ENCODE measurements at places on chromosomes 3 and 15.

DNA sequence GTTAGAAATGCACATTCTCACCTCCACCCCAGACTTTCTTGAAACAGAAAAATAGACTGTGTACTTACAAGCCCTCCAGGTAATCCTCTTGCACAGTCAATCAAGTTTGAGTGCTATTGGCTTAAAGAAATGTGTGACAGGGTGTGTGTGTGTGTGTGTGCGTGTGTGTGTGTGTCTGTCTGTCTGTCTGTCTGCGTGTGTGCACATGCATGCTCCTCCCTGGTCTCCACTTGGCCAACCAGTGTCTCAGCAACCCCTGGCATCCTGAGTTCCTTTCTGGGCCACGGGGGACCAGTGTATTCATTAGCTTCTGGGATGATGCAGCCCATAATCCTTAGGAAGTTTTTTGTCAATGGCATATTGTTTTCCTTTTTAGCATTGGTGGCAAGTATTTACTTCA, 128.8 kb upstream of the IL12A start:
- H3K4me1 ChIP-seq: no peaks in the 10 kb centered on the region
- no peaks in the 10 kb centered on the region for H3K36me3 ChIP-seq
- DNase-seq: no peak

DNA sequence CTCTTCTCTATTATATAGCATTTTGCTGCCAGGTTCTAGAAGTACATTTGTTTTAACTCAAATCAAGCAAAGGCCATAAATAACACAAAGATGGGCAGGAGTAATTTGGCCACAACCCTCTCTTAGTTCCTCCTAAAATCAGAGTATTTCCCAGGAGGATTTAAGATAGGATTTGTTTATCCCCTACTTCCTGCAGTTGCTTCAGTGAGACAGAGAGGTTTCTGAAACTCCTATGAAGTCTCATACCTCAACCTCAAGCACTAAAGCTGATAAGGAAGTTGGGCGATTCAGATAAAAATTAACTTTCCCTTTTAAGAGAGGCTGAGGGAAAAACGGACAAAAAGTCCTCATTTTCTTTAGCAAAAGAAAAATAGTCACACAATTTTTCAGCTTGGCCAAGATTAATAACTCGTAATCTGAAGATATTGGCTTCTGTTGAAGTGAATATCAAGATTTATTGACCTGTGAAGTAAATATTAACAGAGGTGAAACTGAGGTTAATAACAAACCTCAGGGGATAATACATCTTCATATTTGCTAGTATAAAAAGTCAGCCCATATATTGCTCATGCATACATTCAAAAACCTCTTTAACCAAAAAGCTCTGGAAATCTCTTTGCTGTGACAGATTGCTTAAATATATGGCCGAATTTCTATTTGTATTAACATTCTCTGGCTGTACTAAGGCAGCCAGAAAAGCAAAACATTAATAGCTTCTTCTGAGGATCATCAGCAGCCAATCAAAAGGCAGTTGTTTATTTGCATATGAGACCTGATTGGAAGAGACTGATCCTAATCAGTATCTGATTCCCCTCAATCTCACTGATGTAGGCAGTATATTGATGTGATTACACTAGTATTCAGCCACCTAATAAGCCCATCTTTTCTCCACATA, 90.6 kb upstream of the GADL1 start:
- no peak for DNase-seq
- no peak overlapping the region for H3K4me3 ChIP-seq
- peaks cover 16% of the 10 kb centered on the region for H3K27me3 ChIP-seq
- H3K27ac ChIP-seq: no peak overlapping the region
- H3K4me1 ChIP-seq: no peaks in the 10 kb centered on the region

GRCh38 chr3:172210355-172210754, 171.0 kb downstream of the FNDC3B start:
- no peak overlapping the region for H3K4me3 ChIP-seq
- peaks cover 6% of the 10 kb centered on the region for H3K36me3 ChIP-seq
- no peak for DNase-seq
- H3K27ac ChIP-seq: no peak overlapping the region
- no peaks in the 10 kb centered on the region for H3K27me3 ChIP-seq

DNA sequence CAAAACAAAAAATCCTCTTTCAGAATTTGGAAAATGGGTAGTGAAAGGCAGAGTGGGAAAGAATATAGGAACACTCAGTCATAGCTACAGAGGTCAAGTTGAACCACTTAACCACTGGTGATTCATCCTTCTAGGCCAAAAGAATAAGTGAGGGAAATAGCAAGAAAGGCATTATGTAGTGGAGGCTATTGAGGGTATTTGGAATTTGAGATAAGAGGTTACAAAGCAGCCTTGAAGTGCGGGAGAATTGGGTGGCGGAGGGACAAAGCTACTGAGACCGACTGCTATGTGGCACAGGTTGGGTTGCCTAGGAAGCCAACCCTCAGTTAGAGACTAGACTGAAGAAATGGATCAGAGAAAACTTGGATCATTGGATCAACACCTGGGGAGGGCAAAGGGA, 109.5 kb downstream of the SYNPR start:
- no peaks in the 10 kb centered on the region for H3K36me3 ChIP-seq
- H3K4me1 ChIP-seq: no peaks in the 10 kb centered on the region
- H3K27me3 ChIP-seq: no peaks in the 10 kb centered on the region
- H3K27ac ChIP-seq: no peak overlapping the region
- H3K4me3 ChIP-seq: no peak overlapping the region

DNA sequence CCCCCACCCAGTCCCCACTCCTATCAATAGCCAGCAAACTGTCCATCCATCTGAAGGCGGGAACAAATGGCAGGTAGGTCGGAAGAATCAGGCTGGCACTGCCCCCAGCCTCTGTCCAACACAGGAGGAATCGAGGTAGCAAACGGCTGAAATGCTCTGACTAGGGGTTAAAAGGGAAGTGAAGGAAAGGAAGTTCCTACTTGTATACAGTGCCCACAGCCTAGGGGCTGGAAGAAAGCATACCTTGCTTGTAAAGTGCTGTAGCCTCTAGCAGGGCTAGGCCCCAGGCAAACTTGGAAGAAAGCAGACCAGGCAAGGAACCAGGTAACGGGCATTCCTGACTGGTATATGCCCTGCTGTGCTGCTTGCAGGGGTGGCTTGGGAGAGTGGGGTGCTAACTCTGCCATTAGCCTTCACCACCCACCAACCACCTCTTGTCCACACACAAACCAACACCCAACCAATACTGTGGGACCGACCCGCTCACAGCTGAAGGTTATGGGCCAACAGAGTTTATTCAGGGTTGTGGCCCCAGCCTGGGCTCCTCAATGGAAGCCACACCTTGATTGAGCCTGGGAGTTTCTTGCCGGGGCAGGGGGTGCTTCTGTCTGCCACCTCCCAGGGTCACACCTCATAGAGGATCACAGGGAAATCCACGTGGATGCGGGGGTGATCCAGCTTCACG, 2.4 kb downstream of the TUSC2 start:
- no peak overlapping the region for H3K4me3 ChIP-seq
- no peak for DNase-seq
- no peaks in the 10 kb centered on the region for H3K27me3 ChIP-seq
- peaks cover 31% of the 10 kb centered on the region for H3K36me3 ChIP-seq

GRCh38 chr3:70090322-70090913, 90.9 kb downstream of the SAMMSON start:
- DNase-seq: no peak
- H3K36me3 ChIP-seq: no peaks in the 10 kb centered on the region
- no peaks in the 10 kb centered on the region for H3K27me3 ChIP-seq
- no peaks in the 10 kb centered on the region for H3K4me1 ChIP-seq
- no peak overlapping the region for H3K4me3 ChIP-seq
